Hindlimb muscle (tissue), 1 donor: ENCODE measurements at places on chromosomes 3 and 15. TPM values are rescaled to one million over a fixed set of nuclear protein-coding genes. Genes with fewer than 3 reads are reported as not detected.

The SAMD7 gene
- not detected for polyA plus RNA-seq

DNA sequence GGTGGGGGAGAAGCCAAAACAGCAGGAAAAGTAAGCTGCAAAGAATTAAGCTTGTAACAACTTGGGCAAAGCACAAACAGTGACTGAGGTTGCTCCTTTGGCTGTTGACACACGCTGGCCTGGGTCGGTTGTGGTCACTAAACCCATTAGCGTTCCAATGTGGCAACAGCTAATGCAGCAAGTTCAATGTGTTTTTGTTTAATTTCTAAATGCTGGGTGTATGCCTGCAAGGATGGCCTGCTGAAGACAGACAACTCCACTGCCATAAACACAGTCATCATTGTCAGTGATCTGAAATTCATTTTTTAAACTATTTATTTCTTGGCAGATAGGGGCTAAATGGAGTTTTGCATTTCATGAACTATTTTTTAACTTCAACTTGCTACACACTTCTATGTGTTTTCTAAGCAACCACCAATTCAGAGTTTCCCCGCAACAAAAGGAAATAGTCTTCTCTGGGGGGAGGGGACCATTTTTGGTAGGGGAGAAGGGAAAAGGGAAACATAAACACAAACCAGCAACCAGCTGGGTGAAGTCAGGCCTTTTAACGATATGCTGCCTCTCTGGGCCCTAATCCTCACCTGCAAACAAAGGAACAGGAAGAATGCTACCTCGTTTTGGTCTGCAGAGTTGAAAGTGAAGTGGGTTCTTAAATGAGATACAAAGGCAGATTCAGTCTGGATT, 34.8 kb upstream of the WNT5A start:
- no peak for DNase-seq

GRCh38 chr3:68984011-68984530, 29.4 kb downstream of the EOGT start:
- DNase-seq, result no peak

GRCh38 chr3:133997871-133998635, 31.7 kb downstream of the SLCO2A1 start:
- no peak for DNase-seq
